Muscle of leg (tissue), 16 donors: ENCODE measurements at places on chromosomes 7 and 10. TPM values are rescaled to one million over a fixed set of nuclear protein-coding genes. Genes with fewer than 3 reads are reported as not detected.
A peak's percentile ranks its signal among the peaks of the same experiment; 100 is the strongest.

- peak; percentile 27 for DNase-seq
These were observed 1.1 kb downstream of the BAZ1B start for GRCh38 chr7:73520673-73521635.

GRCh38 chr7:44750921-44751571 is 2.4 kb downstream of the ZMIZ2 start:
- no peak for DNase-seq

GRCh38 chr7:130065500-130066152 is 4.7 kb upstream of the KLHDC10 start:
- DNase-seq: no peak

DNA sequence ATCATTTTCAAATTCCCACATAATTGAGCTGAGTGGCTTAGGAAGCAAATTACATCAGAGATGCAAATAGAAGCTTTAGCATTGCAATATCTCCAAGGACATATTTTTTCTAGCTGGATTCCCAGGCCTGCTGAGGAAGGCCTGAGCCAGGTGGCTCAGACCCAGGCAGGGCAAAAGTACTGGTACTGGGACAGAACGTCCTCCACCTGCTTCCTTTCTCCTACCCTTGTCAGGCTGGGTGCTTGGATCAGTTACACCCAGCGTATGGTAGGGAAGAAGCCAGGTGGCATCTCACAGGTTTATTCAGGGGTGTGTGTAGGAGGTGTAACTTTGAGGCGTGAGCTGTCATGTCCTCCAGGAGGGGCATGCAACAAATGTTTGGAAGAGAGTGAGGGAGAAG is 3.0 kb upstream of the PANK1 start:
- no peak for DNase-seq

DNA sequence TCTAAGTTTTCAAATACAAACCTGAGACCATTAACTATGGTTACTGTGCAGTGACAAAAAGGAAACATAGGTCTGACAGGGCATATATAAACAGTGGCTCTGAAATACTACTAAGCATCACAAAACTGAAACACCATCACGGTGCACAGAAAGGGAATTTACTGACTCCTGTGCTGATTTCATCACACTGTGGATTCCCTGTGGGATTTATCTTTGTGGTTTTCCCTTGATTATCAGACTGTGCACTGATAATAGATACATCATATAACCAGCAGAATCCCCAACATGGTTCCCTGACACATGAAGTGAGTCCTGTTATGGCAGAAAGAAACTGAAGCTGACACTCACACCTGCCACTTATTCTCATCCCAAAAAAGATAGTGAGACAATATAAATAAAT is 676.3 kb upstream of the KCND2 start:
- DNase-seq: no peak

The ANK3 gene
- total RNA-seq: 69.6 TPM

The HOXA5 gene
- 9.4 TPM for total RNA-seq

The PHKG1 gene
- total RNA-seq: 52.4 TPM

The COL26A1 gene
- total RNA-seq: 1.2 TPM

The CDK5 gene
- total RNA-seq: 10.2 TPM
